ENCODE measurements at places on chromosomes 6 and 20.

GRCh38 chr6:168418711-168419121, 22.3 kb upstream of the SMOC2 start:
- no peak for DNase-seq

DNA sequence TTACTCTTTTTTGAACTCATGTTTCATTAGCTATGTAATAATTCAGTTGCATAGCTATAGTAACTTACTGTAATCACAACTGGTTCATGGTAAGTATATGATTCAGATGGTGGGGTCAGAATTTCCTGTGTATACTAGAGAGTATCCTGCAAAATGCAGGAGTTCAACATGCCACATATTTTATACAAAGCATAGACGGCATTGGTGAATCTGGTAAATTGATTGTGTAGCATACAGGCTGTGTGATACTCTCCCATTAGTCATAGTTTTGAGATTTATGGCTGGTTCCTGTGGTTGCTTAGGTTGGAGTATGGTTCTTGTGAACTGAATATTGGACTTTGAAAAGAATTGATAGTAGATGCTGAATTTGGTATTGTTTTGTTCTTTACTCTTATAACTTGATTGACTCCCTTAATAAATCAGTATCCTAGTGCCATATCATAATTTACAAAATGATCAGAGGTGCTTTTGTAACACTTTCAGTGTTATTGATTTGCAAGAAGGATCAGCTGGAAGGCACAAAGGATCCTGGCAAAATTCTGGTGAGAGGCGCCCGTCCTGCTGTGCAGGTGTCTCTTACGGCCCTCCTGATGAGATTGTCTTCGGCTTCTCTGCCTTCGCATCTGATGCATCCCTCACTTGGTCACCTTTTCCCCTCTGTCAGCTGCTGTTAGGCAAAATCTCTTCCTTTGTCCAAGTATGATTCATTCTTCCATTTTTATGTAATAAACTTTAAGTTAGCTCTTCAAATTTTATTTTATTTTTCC, 22.6 kb downstream of the SNX9 start:
- DNase-seq = no peak

GRCh38 chr20:13396826-13397225, 175.8 kb downstream of the ISM1 start:
- no peak for DNase-seq

- DNase-seq = no peak
Measured at GRCh38 chr6:45275358-45275757, 52.8 kb upstream of the RUNX2 start.

- no peak for DNase-seq
Measured at GRCh38 chr6:138569970-138570724, 70.9 kb upstream of the NHSL1 start.

- no peak for DNase-seq
Measured at GRCh38 chr6:87858440-87858839, 156.4 kb upstream of the AKIRIN2 start.

- DNase-seq = no peak
Measured at GRCh38 chr6:109655761-109656262, 35.2 kb downstream of the AK9 start.

GRCh38 chr20:19594896-19595295, 163.2 kb upstream of the RIN2 start:
- no peak for DNase-seq

DNA sequence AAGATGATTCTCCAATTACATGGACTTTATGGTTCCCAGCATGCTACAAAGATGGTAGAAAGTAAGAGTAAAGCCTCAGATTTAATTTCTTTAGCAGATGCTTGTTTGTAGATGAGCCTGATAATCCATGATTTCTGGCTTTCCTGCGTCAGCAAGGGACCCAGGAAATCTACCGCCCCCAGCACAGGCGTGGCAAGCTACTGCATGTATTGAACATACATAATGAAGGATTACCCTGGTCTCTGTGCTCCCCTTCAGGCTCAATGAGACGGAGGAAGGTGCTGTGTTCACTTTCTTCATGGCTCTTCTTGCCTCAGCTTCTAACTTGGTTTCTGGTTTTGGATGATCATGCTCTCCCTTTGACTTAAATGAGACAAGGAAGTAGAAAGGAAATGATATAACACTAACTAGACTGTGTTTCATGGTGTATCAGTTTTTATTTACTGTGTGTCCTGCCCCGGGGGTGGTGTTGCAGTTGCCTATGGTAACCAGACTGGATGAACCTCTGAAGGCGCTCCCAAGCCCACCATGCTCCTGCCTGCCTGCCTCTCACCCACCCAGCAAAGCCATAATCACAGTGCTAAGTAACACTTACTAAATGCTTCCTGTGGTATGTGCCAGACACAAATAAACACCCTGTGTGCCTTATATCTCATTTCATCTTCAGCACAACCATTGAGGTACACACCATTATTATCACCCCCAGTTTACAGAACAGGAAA, 17.9 kb downstream of the GCM1 start:
- DNase-seq = no peak

GRCh38 chr20:50895111-50895830, 36.0 kb downstream of the ADNP start:
- no peak for DNase-seq

DNA sequence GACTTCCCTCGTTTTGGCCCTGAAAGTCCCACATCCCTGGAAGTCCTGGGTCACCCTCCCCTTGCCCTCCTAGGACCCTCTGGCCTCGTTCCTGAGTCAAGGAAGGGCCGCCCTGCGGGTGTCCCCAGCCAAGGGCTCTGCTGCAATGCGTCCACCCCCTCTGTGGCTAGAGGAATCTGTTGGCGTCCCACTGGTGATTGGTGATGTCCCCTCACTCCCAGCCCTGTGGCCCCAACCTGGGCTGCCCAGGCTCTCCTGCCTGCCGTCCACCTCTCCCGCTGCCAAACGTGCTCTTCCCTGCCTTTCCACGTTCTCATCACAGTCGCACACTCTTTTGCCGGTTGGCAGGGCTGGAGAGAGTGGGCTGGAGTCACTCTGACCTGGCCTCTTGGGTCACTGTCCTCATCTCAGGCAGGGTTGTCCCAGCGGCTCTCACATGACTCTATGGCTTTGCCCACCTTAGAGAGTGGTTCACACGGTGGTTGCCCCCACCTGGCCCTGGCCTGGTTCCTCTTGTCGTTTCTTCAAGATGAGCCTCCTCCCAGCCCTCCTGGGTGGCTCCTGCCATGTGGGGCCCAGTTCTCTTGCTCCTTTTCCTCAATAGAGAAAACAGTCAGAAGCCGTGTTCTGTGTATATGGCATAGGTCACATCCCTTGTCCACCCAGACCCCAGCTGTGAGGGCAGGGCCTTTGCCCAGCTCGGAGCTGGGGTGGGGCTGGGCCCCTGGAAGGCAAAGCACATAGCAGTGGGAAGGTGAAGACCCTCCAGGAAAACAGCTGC, 100.9 kb downstream of the TMEM242 start:
- no peak for DNase-seq
